Cardiac septum (tissue), 1 donor: ENCODE measurements at places on chromosomes 2 and 18. TPM values are rescaled to one million over a fixed set of nuclear protein-coding genes. Genes with fewer than 3 reads are reported as not detected.

GGCX gene
- 23.3 TPM for total RNA-seq

PDE1A gene
- 9.6 TPM for total RNA-seq

STRN gene
- 78.0 TPM for total RNA-seq

TUBB8B gene
- total RNA-seq = not detected

SLC16A14 gene
- total RNA-seq = 2.0 TPM

BOLL gene
- not detected for total RNA-seq

PLCL1 gene
- 82.5 TPM for total RNA-seq

MOCOS gene
- 0.38 TPM for total RNA-seq

TIGD1 gene
- total RNA-seq = 2.5 TPM

HRH4 gene
- total RNA-seq = 0.08 TPM

DCC gene
- not detected for total RNA-seq

ZNF396 gene
- total RNA-seq = 1.0 TPM

GDF7 gene
- total RNA-seq = 0.94 TPM

ANO7 gene
- total RNA-seq = 3.4 TPM

DSC2 gene
- 26.7 TPM for total RNA-seq

DLX2 gene
- not detected for total RNA-seq

TCF7L1 gene
- 6.0 TPM for total RNA-seq

ITGB6 gene
- total RNA-seq = 0.05 TPM

ESPNL gene
- 0.08 TPM for total RNA-seq

LYG2 gene
- total RNA-seq = not detected

OR6B2 gene
- total RNA-seq = not detected

GAL3ST2 gene
- total RNA-seq = not detected

SERPINB8 gene
- 4.5 TPM for total RNA-seq

TCF23 gene
- total RNA-seq = not detected

GALNT3 gene
- total RNA-seq = 0.27 TPM

NTSR2 gene
- not detected for total RNA-seq

IMP4 gene
- total RNA-seq = 60.7 TPM
